ENCODE measurements at places on chromosomes 6 and 20.

- no peak for DNase-seq
Measured at GRCh38 chr20:18984238-18985200, 170.9 kb downstream of the SCP2D1 start.

DNA sequence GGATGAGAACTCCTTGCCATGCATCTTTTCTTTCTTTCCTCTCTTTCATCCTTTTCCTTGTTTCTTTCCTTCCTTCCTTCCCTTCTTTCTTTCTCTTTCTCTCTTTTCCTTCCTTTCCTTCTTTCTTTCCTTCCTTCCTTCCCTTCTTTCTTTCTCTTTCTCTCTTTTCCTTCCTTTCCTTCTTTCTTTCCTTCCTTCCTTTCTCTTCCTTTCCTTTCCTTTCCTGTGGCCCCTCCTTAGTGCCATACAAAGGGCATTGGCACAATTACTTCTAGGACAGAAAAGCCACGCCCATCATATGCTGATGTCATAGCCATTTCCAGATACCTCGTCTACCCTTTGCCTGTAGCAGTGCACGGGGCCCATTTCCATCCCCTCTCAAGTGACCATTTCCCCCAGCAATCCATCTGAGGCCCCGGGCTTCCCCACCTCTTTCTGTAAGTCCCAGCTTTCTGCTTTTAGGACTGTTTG lies 2.2 kb upstream of the CENPB start:
- DNase-seq, result no peak

- DNase-seq, result no peak
Measured at GRCh38 chr20:325889-326644, 715 bp downstream of the SOX12 start.

DNA sequence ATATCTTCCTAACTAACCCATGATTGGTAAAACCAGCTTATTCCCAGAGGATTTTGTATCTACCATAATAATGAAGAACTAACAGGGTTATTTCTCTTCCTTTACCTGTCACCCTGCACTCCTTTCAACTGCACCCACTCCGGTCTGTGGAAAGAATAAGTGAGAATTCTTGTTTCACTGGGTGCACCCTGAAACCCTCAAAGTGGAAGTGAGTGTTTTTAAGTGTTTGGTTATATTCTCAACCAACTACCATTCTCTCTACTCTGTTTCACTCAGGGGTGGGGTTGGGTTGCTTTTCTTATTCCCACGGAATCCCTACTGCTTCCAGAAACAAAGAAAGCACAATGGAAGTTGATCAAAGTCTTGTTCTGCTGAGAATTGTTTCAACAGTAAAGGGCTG lies 42.6 kb upstream of the KHDRBS2 start:
- no peak for DNase-seq

DNA sequence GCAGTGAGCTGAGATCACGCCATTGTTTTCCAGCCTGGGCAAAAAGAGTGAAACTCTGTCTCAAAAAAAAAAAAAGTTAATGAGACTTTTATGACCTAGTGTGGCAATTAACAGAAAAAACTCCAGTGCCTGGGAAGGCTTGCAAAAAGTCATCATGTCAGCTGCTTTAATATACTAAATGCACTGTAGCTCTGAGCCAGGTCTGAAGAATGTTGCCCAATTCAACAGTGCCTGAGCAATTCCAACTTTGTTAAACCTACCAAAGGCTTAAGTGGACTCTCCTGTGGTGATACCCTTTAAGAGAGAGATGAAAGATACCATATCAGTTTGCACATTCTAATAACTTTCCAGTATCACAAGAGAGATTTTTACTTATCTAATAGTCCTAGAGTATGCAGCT lies 6.5 kb upstream of the ROS1 start:
- DNase-seq, result no peak

GRCh38 chr6:134630508-134631121 lies 312.7 kb upstream of the SGK1 start:
- no peak for DNase-seq

- no peak for DNase-seq
Measured at GRCh38 chr6:142055219-142055618, 77.5 kb upstream of the GJE1 start.

DNA sequence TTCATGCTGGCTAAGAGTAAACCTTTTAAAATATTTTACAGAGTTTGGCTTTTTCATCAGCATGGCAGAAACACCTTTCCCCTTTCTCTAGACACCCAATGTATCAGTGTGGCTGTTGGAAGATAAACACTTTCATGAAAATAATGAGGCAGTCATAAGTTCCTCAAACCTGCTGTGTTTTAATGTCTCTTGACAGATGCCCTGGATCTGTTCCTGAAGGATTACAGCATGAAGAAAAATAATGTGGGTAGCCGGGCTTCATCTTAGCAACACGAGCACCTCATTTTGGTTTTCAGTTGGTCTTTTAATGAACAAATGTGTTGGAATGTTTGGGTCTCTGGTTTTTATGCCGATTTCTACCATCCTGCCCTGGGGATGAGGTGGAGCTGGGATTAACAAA lies 45.5 kb upstream of the UNC93A start:
- no peak for DNase-seq

DNA sequence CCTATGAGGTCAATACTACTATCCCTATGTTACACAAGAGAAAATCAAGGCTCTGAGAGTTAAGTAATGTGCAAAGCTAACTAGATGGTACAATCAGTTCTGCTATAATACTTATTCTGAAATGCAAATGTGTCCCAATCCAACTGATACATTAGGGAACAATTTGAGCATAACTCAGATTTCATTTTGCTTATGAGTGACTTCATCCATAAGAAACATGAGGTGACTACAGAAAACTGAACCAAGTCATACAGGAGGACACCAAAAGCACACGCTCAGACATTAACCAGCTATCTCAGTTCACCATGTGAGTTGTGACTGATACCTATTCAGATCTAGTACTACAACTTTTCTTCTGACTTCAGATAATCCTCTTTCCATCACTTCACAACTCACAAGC lies 179.9 kb upstream of the RUNX2 start:
- DNase-seq, result no peak

DNA sequence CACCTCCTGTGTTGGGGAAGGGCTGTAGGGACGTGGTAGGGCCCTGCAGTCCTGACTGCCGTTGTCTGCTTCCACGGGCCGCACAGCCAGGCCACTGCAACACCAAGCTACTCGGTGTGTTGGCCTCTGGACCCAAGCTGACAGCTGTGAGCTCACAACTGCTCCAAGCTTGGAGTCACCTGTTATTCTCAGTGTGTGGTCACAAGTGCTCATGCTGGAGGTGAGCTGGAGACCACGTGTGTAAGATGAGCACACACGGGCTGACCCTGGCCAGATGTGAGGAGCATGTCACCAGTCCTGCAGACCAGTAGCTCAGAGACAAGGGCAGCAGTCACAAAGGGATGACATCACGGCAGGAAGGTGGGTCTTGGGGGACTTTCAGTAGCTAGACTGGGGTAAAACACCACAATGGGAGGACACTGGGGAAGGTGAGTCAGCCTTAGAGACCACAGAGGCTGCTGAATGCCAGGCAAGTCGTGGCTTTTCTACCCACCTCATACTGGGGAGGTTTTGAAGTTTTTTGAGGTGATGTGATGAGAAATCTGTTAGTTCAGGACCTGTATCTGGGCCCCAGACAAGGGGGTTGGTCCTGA lies 87.3 kb downstream of the FAM120B start:
- no peak for DNase-seq

DNA sequence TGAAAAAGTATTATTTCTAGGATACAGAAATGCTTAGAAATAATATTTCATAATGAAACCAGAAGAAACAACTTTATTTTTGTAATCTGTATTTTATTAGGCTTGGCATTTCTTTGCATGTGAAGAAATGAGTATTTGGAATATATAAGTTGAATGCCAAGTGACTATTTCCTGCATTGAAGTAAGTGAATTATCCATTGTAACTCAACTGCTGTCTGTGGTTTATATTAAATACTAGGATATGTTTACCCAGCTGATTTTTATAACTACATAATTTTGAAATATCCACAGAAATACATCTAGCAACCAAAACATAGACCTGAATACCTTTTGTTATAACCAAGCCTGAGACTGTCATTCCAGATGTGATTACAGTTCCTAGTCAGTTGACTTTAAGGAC lies 207.6 kb downstream of the THBS2 start:
- no peak for DNase-seq

DNA sequence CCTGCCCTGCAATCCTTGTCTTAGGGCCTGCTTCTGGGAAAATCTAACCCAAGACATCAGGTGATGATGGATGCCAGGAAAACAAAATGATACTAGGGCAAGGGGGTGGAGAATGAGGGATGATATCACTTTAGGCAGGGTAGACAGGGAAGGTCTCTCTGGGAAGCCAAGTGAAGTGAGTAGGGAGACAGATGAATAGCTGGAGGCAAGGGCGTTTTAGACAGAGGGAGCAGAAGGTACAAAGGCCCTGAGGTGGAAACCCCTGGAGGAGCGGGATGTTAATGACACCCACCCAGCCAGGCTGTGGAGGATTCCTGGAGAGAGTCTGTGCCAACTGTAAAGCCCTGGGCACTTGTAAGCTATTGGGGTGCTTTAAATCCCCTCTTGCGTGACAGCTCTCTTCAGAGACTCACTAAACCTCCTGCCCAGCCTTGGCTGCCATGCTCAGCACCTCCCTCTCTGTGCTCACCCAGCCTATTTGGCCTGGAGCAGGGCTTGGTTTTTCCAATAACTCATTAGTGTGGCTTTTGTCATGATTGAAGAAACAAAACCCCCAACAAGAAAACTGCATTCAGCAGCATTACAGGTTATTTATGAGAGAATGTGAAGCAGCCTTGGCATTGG lies 12.4 kb upstream of the MDGA1 start:
- DNase-seq, result no peak

- DNase-seq, result no peak
Measured at GRCh38 chr20:31403886-31404285, 2.1 kb downstream of the DEFB121 start.

- no peak for DNase-seq
Measured at GRCh38 chr6:163355426-163355991, 59.0 kb upstream of the QKI start.

GRCh38 chr6:12051861-12052368 lies 39.8 kb downstream of the HIVEP1 start:
- no peak for DNase-seq

DNA sequence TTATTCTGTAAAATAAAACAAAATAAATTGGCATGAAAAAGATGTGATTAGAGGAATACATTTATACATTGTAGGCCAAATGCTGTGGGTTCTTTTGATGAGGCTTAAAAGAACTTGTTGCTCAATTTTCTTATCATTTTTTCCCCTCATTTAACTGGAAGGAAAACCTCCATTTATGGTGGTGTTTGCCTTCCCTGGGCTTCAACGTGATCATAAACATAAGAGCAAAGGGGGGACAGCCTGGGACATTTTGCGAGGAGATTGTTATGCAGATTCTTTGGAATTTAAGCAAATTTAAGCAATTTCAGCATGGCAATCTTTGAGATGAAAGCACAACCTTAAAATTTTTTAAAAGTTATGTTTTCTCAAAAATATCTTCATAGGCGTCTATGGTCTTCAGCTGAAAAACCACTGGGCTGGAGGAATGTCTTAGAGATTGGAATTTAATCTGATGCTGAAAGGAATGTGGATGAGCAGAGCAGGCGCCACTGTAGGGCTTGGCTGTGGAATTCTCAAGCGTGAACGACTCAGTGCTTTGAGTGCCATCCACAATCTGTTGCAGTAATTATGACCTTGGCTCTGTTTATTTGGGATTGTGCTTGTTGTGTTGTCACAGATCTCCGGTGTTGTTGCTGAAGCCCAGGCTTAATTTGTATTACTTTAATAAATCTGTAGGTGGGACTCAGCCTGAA lies 149.4 kb upstream of the MLIP start:
- no peak for DNase-seq

DNA sequence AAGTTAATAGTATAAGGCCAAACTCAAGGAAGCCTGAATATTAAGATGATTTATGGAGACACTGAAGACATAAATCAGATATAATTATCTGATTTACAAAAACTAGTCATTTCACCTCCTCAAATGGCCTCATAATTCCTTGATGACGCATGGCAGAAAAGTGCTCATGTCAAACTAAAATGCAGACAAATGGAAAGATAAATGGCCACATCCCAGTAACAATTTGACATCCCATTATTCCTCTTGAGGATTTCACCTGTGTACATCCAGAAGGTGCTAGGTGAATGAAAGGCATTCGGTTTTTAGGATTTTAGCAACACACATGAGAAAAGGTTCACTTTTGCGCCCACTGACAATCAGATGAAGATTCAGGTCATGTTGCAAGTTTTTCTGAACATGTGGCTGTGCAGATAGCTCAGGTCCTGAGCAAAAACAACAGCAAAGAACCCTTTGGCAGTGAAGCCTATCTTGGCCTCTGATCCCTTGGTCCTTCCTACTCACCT lies 24.2 kb downstream of the SGK1 start:
- no peak for DNase-seq

DNA sequence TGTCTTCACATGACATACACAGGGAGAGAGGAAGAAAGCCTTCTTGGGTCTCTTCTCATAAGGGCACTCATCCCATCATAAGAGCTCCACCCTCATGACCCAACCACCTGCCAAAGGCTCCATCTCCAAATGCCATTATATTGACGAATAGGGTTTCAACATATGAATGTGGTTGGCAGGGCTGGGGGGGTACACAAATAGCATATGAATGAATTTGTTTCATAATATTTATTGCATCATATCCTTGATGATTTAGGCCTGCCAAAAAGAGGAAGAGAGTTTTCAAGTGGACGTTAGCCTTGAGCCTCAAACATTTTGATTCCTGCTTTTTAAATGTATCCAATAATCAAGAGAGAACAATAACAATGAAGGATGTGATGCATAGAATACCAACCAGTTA lies 26.2 kb upstream of the OPRM1 start:
- DNase-seq, result no peak

- DNase-seq, result no peak
Measured at GRCh38 chr6:110688661-110689268, 126.5 kb downstream of the CDK19 start.

DNA sequence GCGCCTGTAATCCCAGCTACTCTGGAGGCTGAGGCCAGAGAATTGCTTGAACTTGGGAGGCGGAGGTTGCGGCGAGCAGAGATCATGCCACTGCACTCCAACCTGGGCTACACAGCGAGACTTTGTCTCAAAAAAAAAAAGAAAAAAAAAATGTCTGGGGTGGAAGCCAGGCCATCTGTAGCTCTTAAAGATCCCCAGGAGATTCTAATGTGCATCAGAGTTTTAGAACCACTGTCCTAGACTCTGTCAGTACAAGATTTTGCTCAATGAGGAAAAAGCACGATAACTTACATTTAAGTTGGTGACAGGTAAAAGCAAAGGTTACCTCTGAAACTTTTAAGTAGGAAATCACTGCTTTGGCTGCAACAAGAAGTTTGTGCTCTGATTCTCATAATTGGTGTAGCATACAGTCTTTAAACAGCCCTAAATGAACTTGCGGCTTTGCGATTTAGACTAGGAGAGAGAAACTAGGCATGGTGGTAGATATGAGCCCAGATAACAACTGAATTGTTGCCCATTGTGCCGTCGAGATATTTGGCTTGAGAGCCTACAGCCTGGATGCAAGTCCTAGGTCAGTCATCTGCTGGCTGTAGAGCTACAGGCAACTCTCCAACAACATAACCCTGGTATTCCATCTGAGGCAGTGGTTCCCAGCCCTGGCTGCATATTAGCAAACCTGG lies 67.2 kb downstream of the BACH2 start:
- no peak for DNase-seq

GRCh38 chr6:72789145-72789544 lies 167.3 kb downstream of the KCNQ5 start:
- DNase-seq, result no peak
